NCI-H2081 (cell line): ENCODE measurements at places on chromosomes 2 and 18.

- DNase-seq = peak; percentile 85
Measured at GRCh38 chr2:9703085-9703678, 72.4 kb upstream of the YWHAQ start.

GRCh38 chr18:41647914-41648313 lies 307.1 kb upstream of the PIK3C3 start:
- DNase-seq = no peak

DNA sequence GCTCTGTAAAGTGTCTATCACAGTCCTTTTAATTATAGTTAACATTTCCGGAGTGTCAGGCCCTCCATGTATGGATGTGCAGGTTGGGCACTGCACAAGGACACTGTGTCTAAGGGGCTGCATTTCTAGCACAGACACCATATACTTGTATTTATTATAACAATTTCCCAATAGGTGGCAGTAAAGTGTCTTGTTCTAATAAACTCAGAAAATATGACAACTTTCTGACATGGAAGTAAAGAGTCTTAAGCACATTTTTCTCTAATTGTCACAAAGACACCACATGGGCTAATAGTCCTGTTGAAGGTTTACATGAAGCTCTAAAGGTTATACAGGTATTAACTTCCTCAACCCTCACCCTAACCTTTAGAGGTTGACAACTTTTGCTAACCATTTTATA lies 156.6 kb downstream of the DYSF start:
- peak; percentile 0 for DNase-seq

DNA sequence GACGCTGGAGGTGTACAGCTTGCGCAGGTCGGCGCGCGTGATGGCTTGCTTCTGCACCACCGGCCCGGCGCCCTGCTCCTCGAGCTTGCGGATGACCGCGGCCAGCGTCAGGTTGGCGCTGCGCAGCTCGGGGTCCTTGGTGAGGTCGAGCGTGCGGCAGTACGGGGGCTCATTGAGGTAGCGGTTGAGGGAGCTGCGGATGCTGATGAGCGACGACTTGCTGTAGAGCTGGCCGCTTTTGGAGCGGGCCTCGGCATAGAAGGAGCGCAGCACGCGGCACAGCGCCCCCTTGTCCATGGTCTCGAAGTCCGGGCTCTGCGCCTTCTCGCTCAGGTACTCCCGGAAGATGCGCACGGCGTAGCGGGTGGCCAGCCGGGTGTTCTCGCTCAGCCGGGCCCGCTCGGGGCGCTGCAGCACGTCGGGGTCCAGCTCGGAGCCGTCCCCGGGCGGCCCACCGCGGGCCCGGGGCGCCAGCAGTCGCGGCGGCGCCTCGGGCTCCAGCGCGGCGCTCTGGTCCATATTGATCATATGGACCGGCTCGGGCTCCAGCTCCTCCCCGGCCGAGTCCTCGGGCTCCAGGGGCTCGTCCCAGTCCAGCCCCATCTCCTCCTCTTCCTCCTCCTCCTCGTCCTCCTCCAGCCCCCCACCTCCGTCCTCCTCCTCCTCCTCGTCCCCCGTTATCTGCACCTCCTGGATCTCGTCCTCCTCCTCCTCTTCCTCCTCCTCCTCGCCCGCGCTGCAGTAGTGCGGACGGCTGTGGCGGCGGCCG lies 523 bp downstream of the KCTD1 start:
- DNase-seq = no peak

DNA sequence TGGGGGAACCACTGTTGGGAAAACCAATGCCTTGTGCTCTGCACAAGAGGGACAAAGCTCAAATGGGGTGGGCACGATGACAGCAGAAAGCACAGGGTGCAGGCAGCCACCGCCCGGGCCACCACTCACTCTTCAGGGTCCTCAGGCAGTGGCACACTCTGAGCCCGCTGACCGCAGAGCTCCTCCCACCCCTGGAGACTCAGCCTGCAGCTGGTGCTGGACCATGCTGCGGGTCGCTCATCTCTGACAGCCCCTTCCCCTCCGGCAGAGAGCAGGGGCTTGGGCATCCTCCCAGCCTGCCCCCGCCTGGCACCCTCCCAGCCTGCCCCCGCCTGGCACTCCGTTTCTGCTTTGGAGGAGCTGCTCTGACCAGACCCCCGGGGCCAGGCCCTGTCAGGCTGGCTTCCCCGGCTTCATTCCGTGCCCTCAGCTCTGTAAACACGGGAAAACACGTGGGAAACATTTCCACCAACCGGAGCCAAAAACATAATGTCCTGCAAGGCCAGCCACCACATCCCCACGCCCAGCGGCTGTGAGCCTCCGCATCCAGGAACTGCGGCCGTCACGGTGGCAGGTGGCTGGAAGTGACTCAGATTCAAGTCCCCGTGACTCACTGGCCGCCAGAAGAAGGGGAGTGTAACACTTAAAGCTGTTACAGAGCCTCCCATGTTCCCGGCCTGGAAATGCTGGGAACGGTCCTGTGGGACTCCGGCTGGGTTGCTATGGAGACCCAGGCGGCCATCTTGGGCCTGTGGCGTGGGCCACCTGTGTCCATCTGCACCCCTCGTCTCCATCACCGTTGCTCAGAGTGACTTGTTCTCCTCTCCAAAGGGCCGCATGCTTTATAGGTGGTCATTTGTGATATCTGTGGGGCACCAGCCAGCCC lies 6.8 kb upstream of the SNED1 start:
- no peak for DNase-seq

DNA sequence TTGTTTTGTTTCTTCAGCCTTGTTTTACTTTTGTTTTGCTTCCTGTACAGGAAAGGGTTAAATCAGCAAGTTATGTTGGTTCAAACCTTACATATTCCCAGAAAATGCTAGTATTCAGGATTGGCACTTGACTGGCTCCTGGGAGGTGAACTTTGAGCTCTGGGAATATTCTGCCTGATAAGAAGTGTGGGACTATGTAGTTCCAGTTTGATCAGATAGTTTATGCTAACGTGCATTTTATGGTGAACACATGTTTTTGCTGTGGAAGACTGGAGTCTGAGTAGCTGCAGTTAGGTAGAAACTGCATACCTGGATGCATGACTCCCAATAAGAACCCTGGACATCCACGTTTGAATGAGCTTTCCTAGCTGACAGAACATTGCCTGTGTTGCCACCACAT lies 603.1 kb upstream of the HS6ST1 start:
- no peak for DNase-seq

DNA sequence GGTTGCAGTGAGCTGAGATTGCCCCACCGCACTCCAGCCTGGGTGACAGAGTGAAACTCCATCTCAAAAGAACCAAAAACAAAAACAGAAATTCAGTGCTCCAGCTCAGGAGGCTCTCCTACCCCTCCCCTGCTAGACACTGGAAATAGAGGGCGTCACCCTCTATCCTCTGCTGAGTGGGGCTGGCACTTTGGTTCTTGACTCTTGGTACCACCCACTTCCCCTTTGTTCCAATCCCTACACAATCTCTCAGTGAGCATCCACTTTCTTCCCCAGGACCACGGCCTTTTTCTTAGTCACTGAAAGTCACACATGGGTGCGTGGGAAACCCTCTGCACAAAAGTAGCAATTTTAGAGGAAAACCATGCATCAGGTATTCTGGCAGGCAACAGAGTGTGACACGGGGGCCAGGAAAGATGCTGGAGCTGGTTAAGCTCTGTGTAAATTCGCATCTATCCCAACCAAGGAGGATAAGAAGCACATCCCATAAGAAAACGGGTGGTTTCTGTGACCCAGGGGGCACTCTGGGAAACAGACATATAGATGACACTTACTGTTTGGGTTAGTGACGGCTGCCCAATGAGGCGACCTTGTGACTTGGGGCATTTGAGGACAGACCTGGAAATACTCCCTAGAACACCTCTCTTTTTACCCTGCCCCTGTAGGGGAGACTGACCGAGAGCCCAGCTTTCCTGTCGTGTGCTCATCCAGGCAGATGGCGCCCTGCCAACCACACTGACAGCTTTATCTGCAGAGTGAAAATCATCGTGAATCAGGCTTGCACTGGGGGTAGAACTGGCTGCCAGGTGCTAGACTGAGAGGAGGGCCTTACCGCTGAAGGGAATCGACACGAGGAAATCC lies 7.7 kb downstream of the HJURP start:
- no peak for DNase-seq

- no peak for DNase-seq
Measured at GRCh38 chr2:9187620-9188214, 18.9 kb upstream of the ASAP2 start.

DNA sequence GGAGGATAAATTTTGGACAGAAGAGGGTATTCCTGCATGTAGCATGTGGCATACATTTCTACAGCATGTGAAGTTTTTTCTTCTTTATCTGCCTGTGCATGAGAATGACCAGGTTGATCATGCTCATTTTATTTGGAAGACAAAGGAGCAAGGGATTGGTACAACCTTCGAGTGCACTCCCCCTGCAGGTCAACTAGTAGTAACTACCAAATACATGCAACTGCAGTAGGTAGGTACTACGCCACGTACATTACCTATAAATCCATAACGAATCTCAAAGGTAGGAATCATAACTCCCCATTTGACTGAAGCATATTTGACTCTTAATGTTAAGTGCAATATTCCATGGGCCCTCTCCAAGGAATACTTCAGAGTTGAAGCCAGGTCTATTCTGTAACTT lies 763.9 kb downstream of the TSN start:
- DNase-seq = no peak

DNA sequence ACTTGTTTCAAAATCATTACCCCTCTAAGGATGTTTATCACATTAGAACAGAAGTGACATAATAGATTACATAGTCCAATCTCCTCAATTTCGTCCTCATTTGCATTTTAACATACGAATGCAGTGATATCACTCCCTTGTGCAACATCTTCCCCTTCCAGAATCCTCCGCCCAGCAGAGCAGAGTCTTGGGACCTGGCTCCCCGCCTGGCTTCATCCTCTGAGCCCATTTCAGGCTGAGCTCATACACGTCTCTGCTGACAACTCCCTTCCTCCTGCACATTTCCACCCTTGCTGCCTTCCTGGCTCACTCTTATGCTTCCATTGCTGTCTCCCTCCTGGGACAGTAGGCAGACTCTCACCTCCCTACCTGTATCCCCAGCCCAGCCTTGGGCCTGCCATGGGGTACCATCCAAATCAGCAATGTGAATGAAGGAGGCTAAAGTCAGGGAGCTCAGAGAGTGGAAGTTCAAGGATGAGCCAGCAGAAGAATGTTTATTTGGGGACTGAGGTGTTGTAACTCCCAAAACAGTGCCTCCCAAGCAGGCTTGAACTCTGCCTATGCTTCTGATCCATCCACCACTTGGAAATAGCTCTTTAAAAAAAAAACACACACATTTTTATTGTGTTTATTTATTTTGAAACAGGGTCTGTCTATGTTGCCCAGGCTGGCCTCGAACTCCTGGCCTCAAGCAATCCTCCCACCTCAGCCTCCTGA lies 165.2 kb downstream of the TMEM200C start:
- no peak for DNase-seq

DNA sequence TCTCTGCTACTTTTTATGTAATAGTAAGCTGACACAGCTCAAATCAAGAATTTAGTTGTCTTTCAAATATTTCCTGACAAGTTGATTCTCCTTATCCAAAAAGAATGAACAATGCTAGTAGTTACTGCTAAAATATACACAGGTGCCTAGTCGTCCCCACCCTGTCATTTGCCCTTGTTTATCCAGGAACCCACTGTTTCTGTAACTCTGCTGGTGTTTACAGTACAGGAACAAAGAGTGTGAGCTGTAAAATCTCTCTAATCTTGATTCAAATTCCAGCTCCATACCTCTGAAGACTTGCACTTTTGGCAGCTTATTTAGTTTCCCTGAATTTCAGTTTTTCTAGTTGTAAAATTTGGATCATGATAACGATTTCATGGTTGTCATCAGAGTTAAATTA lies 21.1 kb upstream of the SCYGR2 start:
- peak; percentile 21 for DNase-seq

DNA sequence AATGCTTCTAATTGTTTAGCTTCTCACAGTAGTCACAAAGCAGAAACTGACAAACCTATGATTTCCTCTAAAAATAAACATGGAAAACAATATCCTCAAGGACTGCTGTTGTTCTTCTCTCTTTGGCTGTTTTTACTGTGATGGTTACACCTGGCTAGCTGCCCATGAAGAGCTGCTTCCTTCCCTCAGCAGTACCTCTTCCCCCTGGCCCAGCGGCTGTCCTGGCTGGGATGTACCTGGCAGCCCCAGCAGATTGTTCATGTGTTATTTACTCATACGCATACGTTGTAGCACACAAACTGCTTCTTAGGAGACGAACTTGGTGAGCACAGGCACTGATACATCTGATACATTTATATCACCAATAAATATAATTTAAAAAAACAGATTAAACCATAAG lies 27.4 kb downstream of the NEMP2 start:
- DNase-seq = peak; percentile 94

DNA sequence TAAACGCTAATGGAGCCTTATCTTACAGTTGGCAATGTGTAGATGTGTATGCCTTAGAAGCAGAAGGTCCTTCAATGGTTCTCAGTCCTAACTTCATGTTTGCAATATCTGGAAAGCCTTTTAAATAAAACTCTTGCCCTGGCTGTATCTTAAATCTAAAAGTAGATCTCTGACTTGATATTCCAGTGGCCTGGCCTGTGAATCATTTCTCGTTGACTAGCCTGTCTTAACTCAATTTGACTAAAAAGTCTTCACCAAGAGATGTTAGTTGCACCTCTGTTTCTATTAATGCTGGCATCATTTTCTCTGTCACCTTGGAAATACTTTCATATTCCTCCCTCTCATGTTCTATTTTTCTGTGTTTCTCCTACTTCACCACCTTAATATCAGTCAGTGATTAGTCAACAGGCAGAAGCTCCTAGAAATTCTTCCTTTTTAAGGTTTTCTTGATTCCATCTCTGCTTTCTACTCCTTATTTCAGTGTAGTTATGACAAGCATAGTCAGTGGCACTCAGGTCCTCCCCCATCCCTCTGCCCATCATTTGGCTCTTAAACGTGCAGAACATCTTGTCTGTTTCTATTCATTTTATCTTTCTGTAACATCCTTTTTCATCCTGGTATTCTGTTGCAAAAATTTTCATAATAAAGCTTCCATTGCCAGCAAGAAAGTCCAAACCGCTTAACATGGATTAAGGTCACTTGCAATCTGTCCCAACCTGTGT lies 4.3 kb downstream of the ITGAV start:
- DNase-seq = no peak

DNA sequence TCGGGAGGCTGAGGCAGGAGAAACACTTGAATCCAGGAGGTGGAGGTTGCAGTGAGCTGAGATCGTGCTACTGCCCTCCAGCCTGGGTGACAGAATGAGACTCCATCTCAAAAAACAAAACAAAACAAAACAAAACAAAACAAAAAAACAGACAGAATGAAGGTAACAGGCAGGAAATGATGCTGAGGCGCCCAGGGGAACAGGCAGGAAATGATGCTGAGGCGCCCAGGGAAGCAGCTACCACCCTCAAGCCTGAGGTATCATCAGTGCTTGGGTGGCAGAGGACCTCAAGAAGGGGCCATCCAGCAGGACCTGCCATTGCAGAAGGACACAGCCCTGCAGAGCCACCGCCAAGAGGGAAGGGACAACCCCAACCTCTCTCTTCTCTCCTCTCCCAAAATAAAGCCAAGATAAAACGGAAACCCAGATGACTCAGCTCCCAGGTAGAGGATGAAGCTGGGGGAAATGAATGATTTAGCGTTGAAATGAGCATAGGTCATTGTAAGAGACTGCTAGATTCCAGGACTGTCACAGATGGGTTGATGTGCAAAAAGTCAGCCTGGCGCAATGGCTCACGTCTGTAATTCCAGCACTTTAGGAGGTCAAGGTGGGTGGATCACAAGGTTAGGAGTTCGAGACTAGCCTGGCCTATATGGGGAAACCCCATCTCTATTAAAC lies 19.3 kb downstream of the SOWAHC start:
- DNase-seq = no peak
